ENCODE measurements at places on chromosomes 2 and 18. TPM values are rescaled to one million over a fixed set of nuclear protein-coding genes. Genes with fewer than 3 reads are reported as not detected.

Gene C1QL2
- not detected for polyA plus RNA-seq

Gene MC2R
- polyA plus RNA-seq, result not detected

Gene ERBB4
- 3.9 TPM for polyA plus RNA-seq

Gene ARMC9
- polyA plus RNA-seq, result 7.3 TPM

Gene RGPD3
- polyA plus RNA-seq, result 0.41 TPM

Gene TRIM43
- polyA plus RNA-seq, result not detected

Gene SALL3
- 5.5 TPM for polyA plus RNA-seq

Gene SCN2A
- polyA plus RNA-seq, result 2.7 TPM

Gene HSPD1
- polyA plus RNA-seq, result 390 TPM

Gene GLS
- 196 TPM for polyA plus RNA-seq

Gene FABP1
- polyA plus RNA-seq, result 1,596 TPM

Gene FAM124B
- 0.90 TPM for polyA plus RNA-seq

Gene KANSL3
- polyA plus RNA-seq, result 17.5 TPM

Gene CROCC2
- polyA plus RNA-seq, result not detected

Gene CRACDL
- 4.3 TPM for polyA plus RNA-seq

Gene KCNS3
- 4.4 TPM for polyA plus RNA-seq

Gene OSR1
- polyA plus RNA-seq, result 0.99 TPM

Measured in kidney (tissue), 22 donors.